Activated CD8-positive, alpha-beta memory T cell treated with anti-CD3 and anti-CD28 coated beads for 48 hours (primary cell): ENCODE measurements at places on chromosomes 16 and 17.

GRCh38 chr17:72306037-72306436 is 185.2 kb downstream of the SOX9 start:
- no peak for DNase-seq

DNA sequence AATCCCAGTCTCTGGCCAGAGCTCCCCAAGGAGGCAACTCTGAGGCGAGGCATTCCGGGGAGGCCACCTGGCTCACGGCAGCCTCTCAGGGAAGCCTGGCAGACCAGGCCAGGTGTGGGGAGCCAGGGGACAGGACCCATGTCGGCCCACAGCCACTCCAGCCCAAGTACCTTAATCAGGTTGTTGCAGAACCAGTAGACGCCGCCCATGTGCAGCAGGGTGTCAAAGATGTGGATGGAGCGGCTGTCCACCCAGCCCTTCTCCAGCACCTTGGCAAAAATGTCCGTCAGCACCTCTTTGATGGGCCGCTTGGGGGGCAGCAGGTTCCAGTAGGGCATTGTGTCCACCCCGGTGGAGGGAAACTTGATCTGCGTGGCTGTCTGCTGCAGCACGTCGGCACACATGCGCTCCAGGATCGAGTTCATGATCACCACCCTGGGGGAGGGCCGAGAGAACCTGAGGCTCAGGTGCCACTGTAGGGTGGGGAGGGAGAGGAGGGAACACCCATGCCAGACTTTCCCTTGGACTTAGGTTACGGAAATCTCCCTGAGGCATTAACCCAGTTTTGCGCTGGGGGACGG is 7.8 kb downstream of the CSF3 start:
- DNase-seq: no peak

- no peak for DNase-seq
These were observed 7.7 kb upstream of the SLC38A8 start for GRCh38 chr16:84050316-84050715.

GRCh38 chr17:78831688-78832540 is 8.7 kb downstream of the USP36 start:
- no peak for DNase-seq

DNA sequence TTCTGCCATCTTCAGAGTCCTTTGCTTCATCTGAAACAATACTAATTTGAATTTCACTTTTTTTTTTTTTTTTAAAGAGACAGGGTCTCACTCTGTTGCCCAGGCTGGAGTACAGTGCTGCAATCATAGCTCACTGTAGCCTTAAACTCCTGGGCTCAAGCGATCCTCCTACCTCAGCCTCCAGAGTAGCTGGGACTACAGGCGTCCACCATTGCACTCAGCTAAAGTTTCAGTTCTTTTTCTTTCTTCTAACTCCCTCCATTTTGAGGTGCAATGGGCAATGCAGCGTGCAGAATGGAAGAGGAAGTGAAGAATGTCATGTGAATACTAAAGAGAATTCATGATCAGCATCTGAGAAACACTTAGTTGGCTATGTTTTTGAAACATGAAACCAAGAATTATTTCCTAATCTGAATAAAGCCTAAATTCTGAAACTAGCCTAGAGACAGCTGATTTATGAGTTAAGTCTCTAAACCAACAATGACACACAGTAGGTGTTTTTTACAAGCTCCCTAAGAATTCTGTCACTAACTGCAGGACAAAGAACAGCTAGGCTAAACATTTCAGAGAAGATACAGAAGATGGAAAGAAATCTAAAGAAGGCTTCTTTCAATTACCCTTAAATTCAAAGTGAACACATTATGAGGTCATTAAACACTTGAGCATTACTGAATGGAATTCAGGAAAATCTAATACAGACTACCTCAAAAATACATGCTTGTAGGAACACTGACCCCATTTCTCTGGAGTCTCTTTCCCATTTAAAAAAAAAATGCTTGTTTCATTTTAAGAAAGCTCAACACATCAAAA is 21.0 kb downstream of the SNN start:
- no peak for DNase-seq

- no peak for DNase-seq
These were observed 168.9 kb downstream of the SHISA9 start for GRCh38 chr16:13070268-13070667.

DNA sequence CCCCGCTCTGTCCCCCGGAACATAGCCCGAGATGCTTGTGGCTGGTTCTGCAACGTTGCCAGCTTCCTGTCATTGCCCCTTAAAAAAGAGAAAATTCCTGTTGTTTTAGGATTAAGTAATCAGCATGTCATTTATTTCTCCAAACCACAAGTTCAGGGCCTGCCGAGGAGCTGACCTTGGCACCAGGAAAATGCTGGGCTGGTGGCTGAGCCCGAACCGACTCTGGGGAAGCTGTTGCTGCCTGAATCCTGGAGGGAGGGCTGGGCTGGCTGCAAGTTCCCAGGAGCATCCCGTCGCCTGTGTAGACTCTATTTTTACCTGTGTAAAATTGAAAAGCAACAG is 130.9 kb upstream of the FOXF1 start:
- no peak for DNase-seq

DNA sequence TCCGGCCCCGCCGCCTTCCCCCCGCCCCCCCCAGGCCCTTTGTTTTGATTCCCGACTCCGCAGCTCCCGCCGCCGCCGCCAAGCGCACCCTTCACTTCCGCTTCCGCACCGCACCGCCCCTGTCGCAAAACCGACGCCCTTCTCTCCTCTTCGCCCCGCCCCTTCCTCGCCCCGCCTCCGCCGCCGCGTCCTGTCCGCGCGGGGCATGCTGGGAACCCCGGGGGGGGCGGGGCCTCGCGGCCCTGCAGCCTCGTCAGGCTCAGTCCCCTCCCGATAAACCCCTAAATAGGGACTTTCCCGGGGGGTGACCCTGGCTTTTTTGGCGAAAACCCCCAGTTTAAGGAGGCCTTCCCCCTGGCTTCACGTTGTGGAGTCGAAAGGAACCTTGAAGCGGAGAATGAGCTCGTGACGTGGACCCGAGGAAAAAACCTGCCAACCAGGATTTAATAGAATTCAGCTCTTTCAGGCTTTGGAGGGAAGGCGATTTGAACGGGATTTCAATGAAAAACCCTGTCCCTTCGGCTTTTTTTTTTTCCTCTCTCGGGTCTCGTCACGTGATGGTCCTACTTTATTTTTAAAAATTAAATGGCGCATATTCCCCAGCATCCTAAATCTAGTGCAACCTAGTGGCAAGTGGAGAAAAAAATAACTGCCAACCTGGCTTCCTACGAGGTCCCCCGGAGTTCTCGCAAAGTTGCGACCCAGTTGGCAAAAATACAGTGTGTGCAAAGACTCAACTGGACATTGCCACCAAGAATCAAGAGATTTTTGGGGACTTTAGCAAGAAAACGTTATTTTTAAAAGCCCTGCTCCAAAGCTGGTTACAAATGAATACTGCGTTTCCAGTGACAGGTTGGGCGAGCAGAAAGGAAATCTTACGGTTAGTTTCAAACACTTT is at the start of gene MARF1:
TSS of gene MARF1 (minus strand) at position 107 of the 898 bp plus-strand sequence. CDS start 3,921 bp downstream, outside the sequence.
- peak; percentile 99 for DNase-seq

DNA sequence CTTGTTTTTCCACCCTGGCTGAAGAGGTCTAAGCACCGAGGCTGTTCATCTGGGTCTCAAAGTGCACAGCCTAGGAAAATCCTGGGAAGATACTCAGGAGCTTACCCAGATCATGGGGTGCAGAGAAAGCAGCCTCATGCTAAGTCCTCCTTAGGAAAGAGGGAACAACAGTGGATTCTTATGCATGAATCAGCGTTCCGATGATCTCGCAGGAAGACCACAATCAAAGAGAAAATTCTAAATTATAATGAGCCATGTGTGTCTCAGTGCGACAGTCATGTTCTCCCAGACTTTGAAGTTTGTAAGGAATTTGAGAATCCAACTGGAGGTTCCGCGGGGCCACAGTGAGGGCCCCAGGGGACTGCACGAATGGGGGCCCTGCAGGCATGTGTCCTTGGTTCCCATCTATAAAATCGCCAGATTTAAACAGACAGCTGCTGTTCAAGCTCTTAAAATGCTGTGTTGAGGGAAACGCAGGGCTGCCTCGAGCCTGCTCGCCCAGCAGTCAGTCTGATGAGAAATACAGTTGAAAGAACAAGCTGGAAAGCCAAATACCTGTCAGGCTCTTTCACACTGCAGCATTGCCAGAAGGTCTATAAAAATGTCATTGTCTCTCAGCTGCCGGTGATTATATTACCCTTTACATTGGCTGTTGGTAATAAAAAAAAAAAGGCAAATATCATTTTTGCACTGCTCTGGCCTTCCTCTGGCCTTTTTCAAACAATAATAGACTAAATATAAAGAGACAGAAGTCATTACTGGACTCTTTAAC is 152.1 kb downstream of the PMP22 start:
- no peak for DNase-seq

GRCh38 chr17:77037943-77038342 is 102.8 kb upstream of the SEC14L1 start:
- DNase-seq: no peak

- no peak for DNase-seq
These were observed 149.6 kb upstream of the GNAO1 start for GRCh38 chr16:56041556-56042140.

DNA sequence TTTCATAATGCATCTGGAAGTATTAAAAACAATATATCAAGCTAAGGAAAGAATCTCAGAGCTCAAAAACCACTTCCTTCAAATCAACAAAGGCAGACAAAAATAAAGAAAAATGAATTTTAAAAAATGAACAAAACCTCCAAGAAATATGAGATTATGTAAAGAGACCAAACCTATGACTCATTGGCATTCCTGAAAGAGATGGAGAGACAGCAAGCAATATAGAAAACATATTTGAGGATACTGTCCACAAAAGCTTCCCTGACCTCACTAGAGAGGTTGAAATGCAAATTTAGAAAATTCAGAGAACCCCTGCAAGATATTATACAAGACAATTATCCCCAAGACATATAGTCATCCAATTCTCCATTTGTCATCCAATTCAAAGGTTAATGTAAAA is 311.3 kb upstream of the SOX9 start:
- DNase-seq: no peak

DNA sequence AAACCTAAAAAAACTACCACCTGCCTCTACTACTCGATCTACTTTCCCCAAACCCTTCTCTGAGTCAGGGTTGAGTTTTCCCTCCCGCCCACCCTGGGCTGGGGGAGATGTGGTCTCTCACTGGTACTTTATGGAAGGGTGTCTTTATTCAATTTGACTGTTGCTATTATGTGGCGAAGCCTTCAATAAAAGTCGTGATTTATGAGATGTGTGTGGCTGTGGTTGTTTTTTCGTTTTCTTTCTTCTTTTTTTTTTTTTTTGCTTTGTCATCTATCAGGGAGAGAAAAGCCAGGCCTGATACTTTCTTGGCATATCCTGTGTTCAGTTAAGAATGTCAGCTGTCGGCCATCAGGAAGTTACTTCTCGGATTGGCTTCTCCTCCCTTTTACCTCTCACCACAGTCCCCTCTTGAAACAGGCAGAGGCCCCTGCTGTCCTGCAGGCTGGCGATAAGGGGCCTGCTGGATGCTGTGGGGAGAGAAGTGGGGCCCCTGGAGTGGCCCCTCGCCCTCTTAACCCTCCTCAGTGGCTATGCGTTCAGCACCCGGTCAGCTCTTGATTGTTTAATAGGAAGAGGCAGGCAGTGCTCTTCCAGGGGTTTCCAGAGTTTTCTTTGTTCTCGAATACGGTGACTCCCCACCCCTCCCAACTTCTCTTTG is 123.0 kb downstream of the MSI2 start:
- DNase-seq: no peak

- DNase-seq: peak; percentile 9
These were observed 397 bp downstream of the CDC42EP4 start for GRCh38 chr17:73311428-73311780.

DNA sequence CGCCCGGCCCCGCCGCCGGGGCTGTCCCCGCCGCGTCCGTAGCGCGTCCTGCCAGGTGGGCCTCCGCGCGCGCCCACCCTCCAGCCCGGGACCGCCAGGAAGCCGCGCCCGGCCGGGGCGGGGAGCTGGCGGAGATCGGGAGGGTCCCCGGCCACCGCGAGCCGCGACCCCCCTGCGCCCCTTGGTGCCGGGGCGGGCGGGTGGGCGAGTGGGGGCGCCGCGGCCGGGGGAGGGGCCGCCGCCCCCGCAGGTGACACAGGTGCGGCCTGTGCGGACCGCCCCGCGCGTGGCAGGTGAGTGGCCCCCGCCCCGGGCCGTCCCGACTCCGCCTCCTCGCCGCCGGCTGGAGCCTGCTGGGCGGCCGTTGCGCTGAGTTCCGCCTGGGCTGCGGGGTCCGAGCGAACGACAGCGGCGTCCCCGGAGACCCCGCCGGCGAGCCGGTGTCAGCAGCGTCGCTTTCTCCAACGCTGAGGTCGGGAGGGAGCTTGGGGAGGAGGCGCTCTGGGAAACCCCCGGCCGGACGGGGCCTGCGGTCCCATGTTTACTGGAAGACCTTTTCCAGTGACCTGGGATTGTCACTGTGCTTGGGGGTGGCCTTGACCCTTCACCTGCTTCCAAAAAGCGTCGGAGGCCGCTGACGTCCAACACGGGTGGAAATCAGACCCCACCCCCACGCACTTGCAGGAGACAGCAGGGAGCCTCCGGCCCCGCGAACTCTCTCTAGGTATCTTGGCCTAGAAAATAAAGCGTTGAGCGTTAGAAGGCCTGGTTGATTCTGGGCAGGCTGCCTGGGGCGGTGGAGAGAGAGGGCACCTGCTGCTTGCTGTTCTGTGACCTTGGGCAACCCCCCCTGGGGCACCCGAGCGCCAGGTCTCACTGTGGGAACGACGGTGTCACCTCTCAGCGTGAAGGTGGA is 542 bp downstream of the KLHL36 start:
- DNase-seq: peak; percentile 23

GRCh38 chr17:55275894-55276804 is 11.4 kb downstream of the HLF start:
- no peak for DNase-seq

DNA sequence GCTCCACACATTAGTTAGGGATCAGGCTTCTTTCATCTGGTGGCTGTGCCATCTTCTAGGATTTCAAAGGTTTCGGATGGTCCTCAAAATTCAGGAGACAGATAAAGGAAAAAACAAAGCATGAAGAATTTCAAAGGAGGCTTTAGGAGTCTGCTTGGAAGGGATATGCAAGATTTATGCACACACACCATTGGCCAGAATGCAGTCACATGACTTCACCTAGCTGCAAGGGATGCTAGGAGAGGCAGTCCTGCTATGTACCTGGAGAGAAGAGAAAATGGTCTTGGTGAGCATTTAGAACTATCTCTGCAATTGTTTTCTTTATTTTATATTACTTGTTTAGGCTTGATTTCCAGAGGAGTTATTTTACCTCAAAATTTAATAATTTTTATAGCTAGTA is 174.6 kb downstream of the PCTP start:
- DNase-seq: no peak

GRCh38 chr17:68610554-68610953 is 9.4 kb upstream of the FAM20A start:
- DNase-seq: no peak

DNA sequence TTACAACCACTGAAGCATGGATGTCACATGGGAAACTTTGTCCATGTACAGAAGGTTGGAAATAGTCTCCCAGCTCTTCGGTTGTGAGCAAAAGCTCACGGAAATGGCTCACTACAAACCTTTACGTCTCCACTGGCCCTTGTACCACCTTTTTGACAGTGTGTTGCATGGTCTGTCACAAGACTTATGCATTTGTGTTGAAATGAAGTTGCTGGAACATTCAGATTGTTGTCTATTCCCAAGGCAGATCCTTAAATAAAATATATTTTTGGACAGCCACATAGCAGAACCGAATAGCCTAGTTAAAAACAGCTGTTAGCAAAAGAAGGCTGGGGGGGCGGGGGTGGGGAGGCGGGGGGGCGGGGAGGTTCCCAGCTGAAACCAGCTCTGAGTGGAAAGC is 39.2 kb downstream of the KNOP1 start:
- DNase-seq: no peak

- no peak for DNase-seq
These were observed 4.7 kb downstream of the ZPBP2 start for GRCh38 chr17:39872751-39873150.
